ENCODE measurements at places on chromosomes 16 and 17.

- no peak for DNase-seq
Measured at GRCh38 chr17:28105501-28105900, 63.0 kb downstream of the NLK start.

DNA sequence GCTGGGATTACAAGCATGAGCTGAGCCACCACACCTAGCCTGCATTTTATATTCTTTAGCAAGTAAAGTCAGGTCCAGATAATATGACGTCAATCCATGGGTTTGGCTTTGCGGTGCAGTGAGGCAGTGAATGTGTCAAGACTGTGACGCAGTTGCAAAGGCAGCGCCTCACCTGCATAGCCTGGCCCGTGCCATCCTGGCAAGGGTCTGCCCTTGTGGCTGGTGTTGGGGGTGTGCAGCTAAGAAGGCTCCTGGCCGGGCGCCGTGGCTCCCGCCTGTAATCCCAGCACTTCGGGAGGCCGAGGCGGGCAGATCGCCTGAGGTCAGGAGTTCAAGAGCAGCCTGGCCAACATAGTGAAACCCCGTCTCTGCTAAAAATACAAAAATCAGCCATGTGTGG, 7.0 kb downstream of the PDF start:
- DNase-seq: no peak

DNA sequence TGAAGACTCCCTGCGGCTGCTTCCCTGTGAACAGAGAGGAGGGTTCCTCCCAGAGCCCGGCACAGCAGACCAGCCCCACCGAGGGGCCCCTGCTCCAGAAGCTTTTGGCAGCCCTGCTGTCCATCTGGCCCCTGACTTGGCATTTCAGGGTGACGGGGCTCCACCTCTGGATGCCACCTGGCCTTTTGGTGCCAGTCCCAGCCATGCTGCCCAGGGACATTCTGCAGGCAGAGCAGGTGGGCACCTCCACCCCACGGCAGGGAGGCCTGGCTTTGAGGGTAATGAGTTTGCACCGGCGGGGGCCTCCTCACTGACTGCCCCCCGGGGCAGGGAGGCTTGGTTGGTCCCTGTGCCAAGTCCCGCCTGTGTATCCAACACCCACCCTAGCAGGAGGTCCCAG, 20.3 kb upstream of the ZFPM1 start:
- no peak for DNase-seq

DNA sequence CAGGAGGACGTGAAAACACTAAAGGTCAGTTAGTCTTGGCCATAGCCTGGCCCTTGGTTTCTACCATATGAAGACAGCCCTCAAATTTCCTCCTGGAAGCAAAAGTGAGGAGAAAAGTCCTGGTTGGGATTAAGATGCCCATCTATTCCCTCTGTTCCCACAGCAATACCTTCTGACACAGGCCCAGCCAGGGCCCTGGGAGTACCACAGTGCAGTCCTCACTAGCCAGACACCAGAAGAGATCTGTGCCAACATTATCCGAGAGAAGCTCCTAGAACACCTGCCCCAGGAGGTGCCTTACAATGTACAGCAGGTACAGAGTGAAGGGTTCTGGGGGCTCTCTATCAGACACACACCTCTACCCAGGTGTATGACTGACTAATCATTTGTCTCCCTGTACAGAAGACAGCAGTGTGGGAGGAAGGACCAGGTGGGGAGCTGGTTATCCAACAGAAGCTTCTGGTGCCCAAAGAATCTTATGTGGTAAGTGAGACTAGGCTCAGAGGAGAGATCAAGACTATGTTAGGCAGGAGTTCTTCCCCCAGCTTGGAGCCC, 4.1 kb downstream of the ERAL1 start:
- DNase-seq: no peak

DNA sequence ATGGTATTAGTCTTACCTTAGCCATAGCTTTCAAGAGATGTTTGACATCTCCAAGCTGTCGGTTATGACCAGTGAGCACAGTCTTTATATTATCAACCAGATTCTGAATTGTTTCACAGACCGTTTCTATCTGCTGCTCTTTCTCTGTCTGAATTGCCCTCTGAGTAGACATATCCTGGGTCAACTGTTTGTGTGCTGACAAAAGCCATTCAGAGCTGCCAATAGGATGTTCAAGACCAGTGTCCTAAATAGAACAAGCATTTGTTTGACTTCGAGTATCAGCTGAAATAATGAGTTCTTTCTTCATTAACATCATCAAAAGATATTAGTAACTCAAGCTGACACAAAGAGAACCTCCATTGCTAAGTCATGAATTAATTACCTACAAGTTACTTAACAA, 14.9 kb upstream of the ARL6IP1 start:
- DNase-seq: no peak

DNA sequence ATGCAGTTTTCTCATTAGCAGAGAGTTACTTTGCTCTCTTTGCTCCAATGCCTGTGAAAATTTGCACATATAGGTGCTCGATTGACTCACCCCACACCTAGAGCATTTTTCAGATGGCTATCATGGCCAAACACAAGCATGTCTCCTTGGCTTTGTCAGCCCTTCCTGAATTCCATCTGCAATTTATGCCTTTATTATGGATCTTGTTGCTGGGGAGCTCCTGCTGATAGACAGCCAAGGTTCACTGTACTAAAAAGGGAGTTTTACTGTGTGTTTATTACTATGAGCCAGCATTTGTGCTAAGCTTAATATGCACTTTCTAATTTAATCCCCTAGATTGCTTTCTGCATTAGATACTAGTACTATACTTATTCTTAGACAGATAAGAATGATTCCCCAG, 93.3 kb downstream of the TOX3 start:
- DNase-seq: no peak
